Vein endothelial cell (primary cell): ENCODE measurements at places on chromosomes 7 and 10. TPM values are rescaled to one million over a fixed set of nuclear protein-coding genes. Genes with fewer than 3 reads are reported as not detected.

Gene CPA4
- 0.29 and 0.65 TPM in 2 replicates for total RNA-seq

Gene SSC4D
- total RNA-seq: 0.38 and 0.65 TPM in 2 replicates

Gene TMEM130
- not detected in 2 replicates for total RNA-seq

Gene NKX2-3
- not detected in 2 replicates for total RNA-seq

Gene CDK14
- 8.5 and 13.6 TPM in 2 replicates for total RNA-seq

Gene VAX1
- total RNA-seq: not detected in 2 replicates

Gene FERD3L
- not detected in 2 replicates for total RNA-seq

Gene DNAJC12
- 4.9 and 17.3 TPM in 2 replicates for total RNA-seq

Gene GPR26
- not detected in 2 replicates for total RNA-seq

Gene AKR1C4
- not detected in 2 replicates for total RNA-seq

Gene HGF
- 2.3 and 5.3 TPM in 2 replicates for total RNA-seq

Gene NANOS1
- total RNA-seq: 0.48 and 0.65 TPM in 2 replicates

Gene CPEB3
- total RNA-seq: 1.8 and 2.0 TPM in 2 replicates

Gene NME8
- total RNA-seq: not detected in 2 replicates

Gene HECW1
- total RNA-seq: not detected in 2 replicates

Gene PCLO
- total RNA-seq: 3.8 and 3.9 TPM in 2 replicates

Gene SAP25
- total RNA-seq: not detected in 2 replicates

Gene CALCR
- total RNA-seq: not detected in 2 replicates

Gene IKZF1
- not detected in 2 replicates for total RNA-seq

Gene ACSM6
- not detected in 2 replicates for total RNA-seq

Gene DNAJB12
- total RNA-seq: 38.9 and 42.9 TPM in 2 replicates

Gene TCERG1L
- total RNA-seq: not detected in 2 replicates
